ENCODE measurements at places on chromosomes 2 and 18. TPM values are rescaled to one million over a fixed set of nuclear protein-coding genes. Genes with fewer than 3 reads are reported as not detected.
A peak's percentile ranks its signal among the peaks of the same experiment; 100 is the strongest.

Gene CCDC74A
- total RNA-seq = 7.0 TPM

Gene MPV17
- 46.6 TPM for total RNA-seq

Gene ASB3
- 49.9 TPM for total RNA-seq

Gene MAP3K19
- total RNA-seq = 16.0 TPM

Gene RFTN2
- 81.9 TPM for total RNA-seq

Gene PSMD14
- 59.3 TPM for total RNA-seq

Gene DYNAP
- total RNA-seq = not detected

Gene GALNT3
- 6.7 TPM for total RNA-seq

Gene GAL3ST2
- 0.50 TPM for total RNA-seq

Gene SCN3A
- 91.1 TPM for total RNA-seq

Gene THADA
- total RNA-seq = 21.0 TPM

Gene CASP10
- total RNA-seq = 8.7 TPM

Gene C2orf80
- total RNA-seq = 15.7 TPM

- DNase-seq = no peak
These were observed 224.2 kb downstream of the NUP35 start for GRCh38 chr2:183348492-183348891.

- DNase-seq = no peak
These were observed 134.8 kb upstream of the AGAP1 start for GRCh38 chr2:235358981-235359471.

GRCh38 chr2:112229348-112229747 lies 25.5 kb downstream of the ZC3H8 start:
- DNase-seq = no peak

- DNase-seq = peak; percentile 94
These were observed 228.7 kb downstream of the HAUS1 start for GRCh38 chr18:46332921-46333341.

DNA sequence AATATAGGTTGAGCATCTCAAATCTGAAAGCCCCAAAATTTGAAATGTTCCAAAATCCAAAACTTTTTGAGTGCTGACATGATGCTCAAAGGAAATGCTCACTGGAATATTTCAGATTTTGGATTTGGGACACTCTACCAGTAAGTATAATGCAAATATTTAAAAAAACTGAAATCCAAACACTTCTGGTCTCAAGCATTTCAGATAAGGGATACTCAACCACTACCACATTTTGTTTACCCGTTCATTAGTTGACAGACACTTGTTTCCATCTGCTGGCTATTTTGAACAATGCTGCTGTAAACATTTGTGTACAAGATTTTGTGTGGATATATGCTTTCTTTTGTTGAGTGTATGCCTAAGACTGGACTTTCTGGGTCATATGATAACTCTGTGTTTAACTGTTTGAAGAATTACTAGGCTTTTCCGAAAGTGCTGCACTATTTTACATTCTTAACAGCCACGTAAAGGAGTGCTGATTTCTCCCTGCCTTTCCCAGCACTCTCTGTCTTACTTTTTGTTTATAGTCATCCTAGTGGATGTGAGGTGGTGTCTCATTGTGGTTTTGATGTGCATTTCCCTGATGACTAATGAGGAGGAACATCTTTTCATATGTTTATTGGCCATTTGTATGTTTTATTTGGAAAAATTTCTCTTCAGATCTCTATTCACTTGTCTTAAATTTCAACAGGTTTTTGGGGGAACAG lies 19.5 kb upstream of the DCDC2C start:
- no peak for DNase-seq

GRCh38 chr18:75810961-75811551 lies 383.6 kb upstream of the SMIM21 start:
- DNase-seq = peak; percentile 53

DNA sequence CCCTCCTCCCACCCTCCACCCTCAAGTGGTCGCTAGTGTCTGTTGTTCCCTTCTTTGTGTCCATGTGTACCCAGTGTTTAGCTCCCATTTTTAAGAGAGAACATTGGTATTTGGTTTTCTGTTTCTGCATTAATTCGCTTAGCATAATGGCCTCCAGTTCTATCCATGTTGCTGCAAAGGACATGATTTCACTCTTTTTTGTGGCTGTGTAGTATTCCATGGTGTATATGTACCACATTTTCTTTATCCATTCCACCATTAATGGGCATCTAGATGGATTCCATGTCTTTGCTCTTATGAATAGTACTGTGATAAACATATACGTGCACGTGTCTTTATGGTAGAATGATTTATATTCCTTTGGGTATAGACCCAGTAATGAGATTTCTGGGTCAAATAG lies 42.9 kb downstream of the TSPYL6 start:
- no peak for DNase-seq

DNA sequence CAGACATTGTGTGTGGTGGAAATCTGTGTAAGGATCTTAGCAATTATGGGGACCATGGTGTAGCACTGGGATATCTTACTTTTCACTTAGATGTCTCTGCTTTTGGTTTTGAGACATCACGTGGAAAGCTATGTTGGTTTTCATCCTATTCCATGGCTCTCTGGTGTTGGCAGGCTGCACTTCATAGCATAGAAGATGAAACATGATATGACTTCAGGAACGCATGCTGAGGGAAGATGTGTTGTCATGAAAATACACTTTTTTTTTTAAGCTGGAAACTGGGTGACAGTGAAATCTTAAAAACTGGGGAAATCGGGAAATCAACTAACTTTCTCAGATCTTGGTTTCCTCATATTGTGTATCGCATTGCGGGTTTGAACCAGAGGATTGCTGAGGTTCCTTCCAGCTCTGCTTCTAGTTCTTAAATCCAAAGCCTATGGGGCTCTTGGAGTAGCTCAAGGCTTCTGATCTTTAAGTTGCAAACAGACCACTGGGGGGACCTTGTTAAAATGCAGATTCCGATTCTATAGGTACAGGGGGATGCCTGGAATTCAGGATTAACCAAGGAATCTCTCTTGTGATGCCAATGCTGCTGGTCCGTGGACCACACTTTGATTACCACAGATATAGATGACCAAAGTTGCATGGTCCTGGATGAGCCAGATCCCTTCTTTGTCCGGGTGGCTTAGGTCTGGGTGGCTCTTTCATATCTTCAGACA lies 160.7 kb downstream of the SH3RF3 start:
- no peak for DNase-seq

DNA sequence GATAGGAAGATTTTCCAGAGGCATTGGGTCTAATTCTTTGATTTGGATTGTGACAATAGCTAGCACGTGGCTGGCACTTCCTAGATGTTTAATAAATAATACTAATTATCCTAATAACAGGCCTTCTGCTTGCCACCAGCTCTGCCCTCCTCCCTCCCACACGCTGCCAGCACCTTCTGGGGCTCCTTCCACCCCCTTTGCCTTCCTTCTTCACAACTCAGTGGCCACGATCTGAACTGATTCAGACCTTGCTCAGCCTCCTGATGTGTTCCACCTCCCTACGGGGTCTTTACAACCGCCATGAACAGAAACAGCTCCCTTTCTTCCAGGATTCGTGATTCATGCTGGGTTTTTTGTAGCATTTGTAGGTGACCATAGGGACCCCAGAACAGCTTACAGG lies 310.3 kb upstream of the HS6ST1 start:
- no peak for DNase-seq

DNA sequence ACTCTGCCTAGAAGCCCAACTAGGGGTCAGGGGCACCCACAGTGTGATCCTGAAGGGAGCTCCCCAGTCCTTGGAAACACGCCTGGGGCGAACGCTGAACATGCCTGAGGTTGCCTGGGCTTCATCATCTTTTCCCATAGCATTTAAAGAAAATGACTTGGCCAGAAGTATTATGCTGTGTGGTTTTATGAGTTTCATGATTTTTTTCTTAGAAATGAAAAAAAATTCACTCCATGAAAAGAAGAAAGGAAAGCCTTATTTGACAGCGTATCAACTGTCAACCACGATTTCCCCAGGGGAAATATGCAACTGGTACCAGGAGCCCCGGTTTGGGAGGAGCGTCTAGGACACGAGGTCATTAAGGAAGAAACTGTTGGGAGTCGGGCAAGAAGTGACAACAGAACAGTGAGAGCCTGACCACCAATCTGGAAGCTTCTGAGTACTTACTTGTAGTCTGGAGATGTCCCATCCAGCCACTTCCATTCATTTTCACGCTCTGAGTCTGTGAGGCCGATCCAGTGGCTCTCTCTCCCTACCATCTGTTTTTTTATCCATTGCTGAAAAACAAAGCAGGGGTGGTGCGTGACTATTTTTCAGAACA lies 63.5 kb upstream of the THOC1 start:
- peak; percentile 50 for DNase-seq

DNA sequence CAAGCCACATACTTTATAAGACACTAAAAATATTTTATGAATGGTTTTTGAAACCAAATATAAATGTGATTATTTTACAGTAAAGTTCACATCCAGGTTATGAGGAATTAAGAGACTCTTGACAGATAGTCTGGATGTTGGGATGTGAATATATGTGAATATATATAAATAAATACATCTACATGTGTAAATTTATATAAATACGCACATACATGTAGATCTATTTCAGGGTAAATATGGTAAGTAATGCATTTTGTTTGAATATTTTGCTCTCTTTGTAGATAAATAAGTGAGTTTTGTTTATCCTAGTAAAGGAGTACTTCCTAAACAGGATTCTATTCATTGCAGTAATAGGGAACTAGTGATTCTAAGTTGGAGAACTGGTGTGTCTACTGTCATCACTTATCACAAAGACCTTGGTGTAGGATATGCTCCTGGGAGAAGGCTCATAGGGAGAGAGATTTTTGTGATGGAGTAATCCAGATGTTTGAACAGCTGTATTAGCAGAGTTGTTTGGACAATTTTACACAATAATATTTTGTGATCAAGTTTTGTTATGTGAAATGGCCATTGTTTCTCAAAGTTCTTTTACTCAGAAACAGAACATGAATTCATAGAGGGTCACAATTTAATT lies 60.2 kb upstream of the NT5C1B start:
- DNase-seq = no peak

- DNase-seq = no peak
These were observed 30.4 kb downstream of the RAMP1 start for GRCh38 chr2:237889811-237890210.

DNA sequence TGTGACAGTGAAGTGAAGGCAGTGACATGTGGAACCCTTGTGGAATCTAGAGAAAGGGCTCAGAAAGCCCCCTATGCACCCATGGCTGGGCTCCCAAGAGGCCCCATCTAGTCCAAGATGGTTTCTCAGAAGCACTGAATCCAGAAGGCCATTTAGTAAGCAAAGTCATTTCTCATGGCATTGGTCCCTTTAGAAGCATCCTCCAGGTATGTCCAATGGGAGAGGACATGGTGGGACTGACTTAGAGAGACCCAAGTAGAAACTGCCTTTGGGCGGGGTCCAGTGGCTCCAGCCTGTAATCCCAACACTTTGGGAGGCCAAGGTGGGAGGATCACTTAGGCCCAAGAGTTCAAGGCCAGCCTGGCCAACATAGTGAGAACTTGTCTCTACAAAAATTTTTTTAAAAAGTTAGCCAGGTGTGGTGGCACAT lies 72.5 kb upstream of the RMDN2 start:
- DNase-seq = no peak

- no peak for DNase-seq
These were observed 182.0 kb upstream of the SESTD1 start for GRCh38 chr2:179446476-179447141.

DNA sequence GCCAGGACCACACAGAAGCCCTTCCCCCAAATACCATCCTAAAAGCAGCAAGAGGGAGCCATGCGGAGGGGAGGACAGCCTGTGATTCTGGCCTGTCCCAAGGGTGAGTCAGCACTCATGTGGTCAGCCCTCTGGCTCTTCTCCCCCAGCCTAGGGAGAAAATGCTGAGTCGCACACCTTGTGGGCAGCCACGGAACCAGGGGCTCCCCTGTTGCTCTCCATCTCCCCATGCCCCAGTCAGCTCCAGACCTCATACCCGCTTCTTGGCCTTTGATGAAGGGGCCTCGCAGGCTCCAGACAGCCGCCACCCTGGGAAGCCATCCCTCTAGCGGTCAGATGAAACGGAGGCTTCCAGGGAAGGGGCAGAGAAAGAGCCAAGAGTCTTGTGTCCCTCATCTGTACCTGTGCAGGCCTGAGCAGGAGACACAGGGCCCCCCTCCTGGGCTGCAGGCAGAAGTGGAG lies 181.3 kb upstream of the SIX2 start:
- no peak for DNase-seq

GRCh38 chr2:98175811-98176210 lies 88.8 kb downstream of the VWA3B start:
- DNase-seq = no peak

DNA sequence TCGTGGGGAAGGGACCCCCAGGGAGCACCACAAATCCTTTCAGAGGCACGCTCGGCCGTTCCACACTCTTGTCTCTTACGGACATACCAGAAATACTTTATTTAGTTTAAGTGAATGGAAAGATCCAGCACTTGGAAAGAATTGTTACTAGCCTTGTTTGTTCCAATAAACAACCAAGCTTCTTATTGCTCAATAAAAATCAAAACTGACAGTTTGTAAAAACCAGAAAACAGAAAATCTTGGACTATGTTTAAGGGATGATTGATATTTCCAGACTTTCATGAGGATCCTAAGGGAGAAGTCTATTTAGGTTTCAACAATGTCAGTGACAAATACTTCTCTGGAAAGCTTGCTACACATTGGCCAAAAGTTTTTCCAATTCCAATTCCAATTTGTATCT lies 31.6 kb upstream of the CCBE1 start:
- DNase-seq = no peak

DNA sequence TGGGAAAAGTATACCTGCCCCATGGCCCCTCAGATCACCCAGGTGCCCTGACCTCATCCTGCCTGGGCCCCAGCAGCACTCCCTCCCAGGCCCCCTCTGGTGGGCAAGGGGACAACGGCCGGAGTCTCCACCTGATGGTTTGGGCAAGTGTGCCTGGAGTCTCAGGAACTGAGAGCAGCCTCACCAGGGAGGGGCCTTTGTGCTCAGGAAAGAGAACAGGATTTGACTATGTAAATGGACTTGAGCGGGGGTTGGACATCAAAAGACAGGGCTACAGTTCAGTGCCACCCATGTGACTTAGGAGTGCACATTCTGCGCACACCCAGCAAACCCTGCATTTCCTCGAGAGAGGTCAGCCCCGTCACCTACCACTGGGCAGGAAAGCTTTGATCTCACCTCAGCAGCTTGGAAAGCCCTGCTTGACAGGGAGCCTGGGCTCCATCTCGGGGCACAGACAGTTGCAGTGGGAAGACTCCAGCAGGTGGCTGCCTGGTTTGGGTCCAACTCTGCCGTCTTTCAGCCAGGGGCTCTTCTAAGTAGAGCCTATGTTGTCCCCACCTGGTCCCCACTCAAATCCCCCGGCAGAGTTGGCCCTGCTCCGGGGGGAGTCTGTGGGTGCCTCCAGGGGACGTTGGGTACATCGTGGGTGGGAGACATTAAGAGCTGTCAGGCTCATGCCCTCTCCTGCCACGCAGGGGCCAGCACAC lies 3.3 kb downstream of the INPP5D start:
- no peak for DNase-seq

- DNase-seq = no peak
These were observed 22.8 kb downstream of the NPC1 start for GRCh38 chr18:23563377-23564043.

GRCh38 chr18:10504723-10505122 lies 21.1 kb upstream of the NAPG start:
- DNase-seq = no peak

- no peak for DNase-seq
These were observed 22.5 kb upstream of the RMND5A start for GRCh38 chr2:86697551-86698104.
